Pulmonary artery endothelial cell (primary cell): ENCODE measurements at places on chromosomes 7 and 10. TPM values are rescaled to one million over a fixed set of nuclear protein-coding genes. Genes with fewer than 3 reads are reported as not detected.

HTR5A gene
- total RNA-seq, result not detected in 2 replicates

CYP26C1 gene
- 0.33 and 0.56 TPM in 2 replicates for total RNA-seq

PAPOLB gene
- total RNA-seq, result 0.04 and 0.07 TPM in 2 replicates

- DNase-seq, result no peak
Observed at GRCh38 chr7:27247452-27248426, 5.1 kb downstream of the EVX1 start.

GRCh38 chr10:1268831-1269230 lies 212.6 kb downstream of the WDR37 start:
- DNase-seq, result no peak

GRCh38 chr10:93850031-93851015 lies 43.5 kb upstream of the SLC35G1 start:
- DNase-seq, result no peak
